ENCODE measurements at places on chromosomes 3 and 15. TPM values are rescaled to one million over a fixed set of nuclear protein-coding genes. Genes with fewer than 3 reads are reported as not detected.

DNA sequence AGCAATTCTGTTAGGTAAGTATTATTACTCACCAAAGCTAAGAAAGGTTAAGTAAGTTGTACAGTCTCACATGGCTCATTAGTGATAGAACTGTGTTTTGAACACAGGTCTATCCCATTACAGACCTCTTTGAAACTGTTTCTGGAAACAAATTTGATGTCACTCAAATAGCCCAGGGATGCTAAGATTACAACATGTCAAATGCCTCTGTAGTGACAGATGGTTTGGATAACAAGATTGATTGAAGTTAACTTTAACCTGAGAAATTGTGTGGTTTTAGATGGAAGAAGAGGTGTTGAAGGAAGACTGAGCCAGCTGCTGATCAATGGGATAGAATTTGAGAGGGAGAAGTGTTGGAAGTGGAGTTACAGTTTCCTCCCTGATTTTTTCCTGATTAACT lies 72.5 kb downstream of the SYN2 start:
- DNase-seq = no peak

GRCh38 chr3:186618318-186618938 lies 5.6 kb downstream of the AHSG start:
- DNase-seq = no peak

GRCh38 chr3:25952133-25952532 lies 162.2 kb downstream of the OXSM start:
- DNase-seq = no peak

DNA sequence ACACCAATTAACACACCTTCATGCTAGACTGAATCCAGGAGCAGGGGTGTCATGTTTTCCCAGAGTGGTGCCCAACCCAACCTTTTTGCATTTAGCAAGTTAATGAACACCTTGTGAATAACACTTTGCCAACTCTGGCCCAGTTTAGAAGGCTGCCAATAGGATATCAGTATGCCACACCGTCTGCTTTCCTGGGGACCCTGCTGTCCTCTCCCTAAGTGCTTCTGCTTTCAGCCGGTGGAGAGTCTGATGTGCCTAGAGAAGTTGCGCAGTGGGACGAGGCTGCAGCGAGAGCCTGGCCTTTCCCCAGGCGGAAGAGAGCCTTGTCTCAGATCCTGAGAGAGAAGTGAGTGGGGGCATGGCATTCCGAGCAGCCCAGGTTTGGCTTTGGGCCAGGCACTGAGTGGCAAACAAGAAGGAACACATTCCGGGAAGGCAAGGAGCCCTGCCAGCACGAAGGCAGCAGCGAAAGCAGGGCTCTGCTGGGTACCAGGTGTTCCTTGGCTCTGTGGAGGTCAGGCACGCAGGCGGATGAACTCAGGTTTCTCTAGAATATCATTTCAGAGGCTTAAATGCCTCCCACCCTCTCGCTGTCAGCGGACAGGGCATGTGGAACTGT lies 36.9 kb downstream of the SENP8 start:
- peak; percentile 78 for DNase-seq

DNA sequence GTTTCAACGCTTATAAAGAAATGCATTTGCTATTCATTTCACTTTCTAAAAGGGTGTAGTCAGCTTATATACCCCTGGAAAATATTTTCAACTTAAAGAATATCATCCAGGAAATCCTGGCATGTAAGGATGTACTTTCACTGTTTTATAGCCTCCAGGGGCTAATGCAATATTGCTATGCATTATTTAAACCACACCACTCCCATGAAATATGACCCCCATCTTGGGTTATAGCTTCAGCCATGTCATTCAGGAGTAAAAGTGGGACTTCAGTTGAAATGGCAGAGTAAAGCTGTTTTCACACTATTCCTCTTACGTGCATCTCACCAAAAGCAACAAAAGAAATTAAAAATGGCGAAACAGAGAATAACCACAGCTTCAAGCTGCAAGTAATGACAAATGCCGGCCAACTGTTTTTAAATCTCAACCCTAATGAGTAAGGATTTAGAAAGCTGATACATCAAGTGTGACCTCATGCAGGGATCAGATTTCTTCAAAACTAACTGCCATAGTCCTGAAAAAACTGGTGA lies 84.5 kb downstream of the COL6A6 start:
- no peak for DNase-seq

- DNase-seq = no peak
Measured at GRCh38 chr3:65575376-65575840, 463.3 kb downstream of the MAGI1 start.

- DNase-seq = no peak
Measured at GRCh38 chr3:153852355-153852754, 268.8 kb upstream of the ARHGEF26 start.

NME9 gene
- total RNA-seq = 1.9 TPM

SLC24A5 gene
- total RNA-seq = not detected

CASR gene
- not detected for total RNA-seq

NEDD4 gene
- total RNA-seq = 145 TPM

CPN2 gene
- total RNA-seq = not detected

RBP2 gene
- total RNA-seq = not detected

Data from psoas muscle (tissue), 8 donors.